Umbilical cord (tissue), 2 donors: ENCODE measurements at places on chromosomes 1 and 21. TPM values are rescaled to one million over a fixed set of nuclear protein-coding genes. Genes with fewer than 3 reads are reported as not detected.
A peak's percentile ranks its signal among the peaks of the same experiment; 100 is the strongest.

GRCh38 chr1:225754940-225755641, 22.5 kb upstream of the SRP9 start:
- DNase-seq, result peak; percentile 77

- DNase-seq, result no peak
Observed at GRCh38 chr21:36701756-36702621, 3.1 kb downstream of the SIM2 start.

DNA sequence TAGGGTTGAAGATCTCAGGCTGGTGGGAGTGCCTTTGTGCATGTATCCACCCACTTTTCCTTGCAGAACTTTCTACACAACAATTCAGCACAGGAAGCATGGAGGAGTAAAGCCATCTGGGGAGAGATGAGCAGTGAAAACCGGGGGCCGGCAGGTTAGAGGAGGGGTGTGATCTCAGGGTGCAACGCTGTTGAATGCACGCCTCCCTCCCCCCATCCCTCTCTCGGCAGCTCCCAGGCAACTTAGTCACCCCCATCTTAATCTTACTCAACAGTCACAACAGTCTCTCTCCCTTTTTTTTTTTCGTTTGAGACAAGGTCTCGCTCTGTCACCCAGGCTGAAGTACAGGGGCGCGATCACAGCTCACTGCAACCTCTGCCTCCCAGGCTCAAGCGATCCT, 16.6 kb upstream of the ABCG1 start:
- no peak for DNase-seq

The SDHB gene
- total RNA-seq, result 69.3 TPM

The SRSF11 gene
- total RNA-seq, result 146 TPM
